ENCODE measurements at places on chromosomes 12 and 14. TPM values are rescaled to one million over a fixed set of nuclear protein-coding genes. Genes with fewer than 3 reads are reported as not detected.

DNAAF2 gene
- total RNA-seq: 18.7 TPM

GRCh38 chr14:28773176-28773575 is 6.6 kb downstream of the FOXG1 start:
- H3K27ac ChIP-seq: no peak overlapping the region
- H3K4me1 ChIP-seq: no peaks in the 10 kb centered on the region
- H3K4me3 ChIP-seq: no peak overlapping the region
- no peak for DNase-seq

DNA sequence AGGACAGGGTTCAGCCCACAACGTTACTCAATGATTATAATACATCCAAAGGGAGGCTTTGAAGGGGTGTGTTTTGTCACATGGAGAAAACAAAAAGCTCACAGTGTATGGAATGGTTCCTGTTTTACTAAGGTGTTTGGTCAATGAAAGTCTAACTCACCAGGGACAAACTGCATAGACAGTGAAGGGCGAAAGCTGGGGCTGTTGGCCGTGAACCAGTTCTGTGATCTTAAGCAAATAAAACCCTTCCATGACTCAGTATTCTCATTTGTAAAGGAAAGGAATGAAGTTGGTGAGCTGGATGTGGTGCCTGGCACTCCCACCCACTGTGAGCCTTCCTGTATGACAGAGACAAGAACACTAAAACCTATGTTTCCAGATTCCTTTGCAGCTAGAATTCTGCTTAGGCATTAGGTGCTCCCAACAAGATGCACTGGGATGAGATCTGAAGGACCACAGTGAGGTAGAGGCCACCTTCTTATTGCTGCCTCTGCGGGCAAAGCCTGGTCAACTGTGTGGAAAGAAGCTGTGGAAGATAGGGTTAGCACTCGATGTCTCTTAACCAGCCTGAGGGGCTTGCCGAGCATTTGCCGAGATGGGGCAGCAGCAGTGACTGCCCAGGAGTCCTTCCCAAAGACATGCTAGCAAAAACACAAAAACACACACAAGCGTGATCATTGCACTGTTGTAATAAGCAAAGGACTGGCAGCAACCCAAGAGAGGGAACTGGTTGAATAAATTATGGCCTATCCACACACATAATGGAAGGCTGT is 48.5 kb downstream of the VCPKMT start:
- no peaks in the 10 kb centered on the region for H3K36me3 ChIP-seq
- no peak overlapping the region for H3K4me3 ChIP-seq
- H3K4me1 ChIP-seq: peaks cover 30% of the 10 kb centered on the region
- DNase-seq: peak; percentile 48

NKX2-8 gene
- total RNA-seq: not detected

GRCh38 chr14:24848102-24848790 is 201.7 kb downstream of the STXBP6 start:
- H3K4me3 ChIP-seq: no peak overlapping the region
- peaks cover 30% of the 10 kb centered on the region for H3K4me1 ChIP-seq
- no peak for DNase-seq
- no peak overlapping the region for H3K27ac ChIP-seq

ANKS1B gene
- 6.4 TPM for total RNA-seq

GRCh38 chr12:113030875-113031525 is 25.5 kb upstream of the DTX1 start:
- no peak overlapping the region for H3K4me3 ChIP-seq
- H3K4me1 ChIP-seq: no peaks in the 10 kb centered on the region
- H3K36me3 ChIP-seq: no peaks in the 10 kb centered on the region
- H3K27ac ChIP-seq: no peak overlapping the region

GRCh38 chr12:23006413-23006812 is 381.4 kb downstream of the ETNK1 start:
- no peaks in the 10 kb centered on the region for H3K36me3 ChIP-seq
- no peak for DNase-seq
- H3K27me3 ChIP-seq: no peaks in the 10 kb centered on the region

DNA sequence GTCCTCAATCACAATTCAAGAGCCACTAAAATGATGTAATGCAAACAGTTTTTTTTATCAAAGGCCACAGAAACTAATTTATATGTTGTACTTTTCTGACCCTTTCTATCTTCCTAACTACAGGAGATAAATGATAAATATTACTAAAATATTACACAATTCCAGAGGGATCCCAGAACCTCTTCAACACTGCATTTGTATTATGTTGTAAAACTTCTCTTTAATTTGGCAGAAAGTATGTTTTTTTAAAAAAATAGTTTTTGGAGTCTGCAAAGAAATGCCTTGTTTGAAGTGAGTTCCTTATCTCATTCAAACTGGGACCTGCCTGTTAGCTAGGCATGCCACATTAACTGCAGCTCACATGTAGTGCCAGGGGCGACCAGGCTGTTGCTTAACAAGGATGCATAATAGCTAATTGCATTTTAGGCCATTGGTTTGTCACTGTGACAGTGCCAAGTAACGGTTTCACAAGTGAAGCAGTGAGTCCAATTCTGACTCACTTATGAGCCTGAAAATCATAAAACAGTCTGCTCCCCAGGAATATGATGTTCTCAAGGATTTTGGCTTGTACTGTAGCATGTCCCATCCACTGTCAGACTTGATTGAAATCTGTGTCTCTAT is 266.9 kb downstream of the KTN1 start:
- H3K27ac ChIP-seq: peak overlapping the region; percentile 2
- H3K27me3 ChIP-seq: no peaks in the 10 kb centered on the region
- no peak for DNase-seq
- H3K36me3 ChIP-seq: no peaks in the 10 kb centered on the region

HOXC6 gene
- total RNA-seq: not detected

DNA sequence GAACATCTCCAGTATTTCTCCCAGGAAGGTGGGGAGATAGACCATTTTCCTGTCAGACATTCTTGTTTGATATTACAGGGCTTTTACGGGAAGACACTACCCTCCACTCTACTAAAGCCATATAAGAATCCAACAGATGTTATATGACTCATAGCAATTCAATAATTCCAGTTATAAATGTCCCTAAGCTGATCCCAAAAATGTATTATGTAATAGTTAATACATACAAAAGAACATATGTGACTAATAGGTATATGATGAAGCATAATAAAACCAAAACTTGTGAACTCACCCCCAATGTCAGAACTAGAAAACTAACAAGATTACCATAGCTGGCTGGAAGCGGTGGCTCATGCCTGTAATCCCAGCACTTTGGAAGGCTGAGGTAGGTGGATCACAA is 84.2 kb downstream of the EFCAB11 start:
- H3K27ac ChIP-seq: no peak overlapping the region
- H3K4me1 ChIP-seq: no peaks in the 10 kb centered on the region
- H3K4me3 ChIP-seq: no peak overlapping the region
- DNase-seq: no peak
- H3K36me3 ChIP-seq: no peaks in the 10 kb centered on the region

FOXN3 gene
- total RNA-seq: 66.1 TPM

DNA sequence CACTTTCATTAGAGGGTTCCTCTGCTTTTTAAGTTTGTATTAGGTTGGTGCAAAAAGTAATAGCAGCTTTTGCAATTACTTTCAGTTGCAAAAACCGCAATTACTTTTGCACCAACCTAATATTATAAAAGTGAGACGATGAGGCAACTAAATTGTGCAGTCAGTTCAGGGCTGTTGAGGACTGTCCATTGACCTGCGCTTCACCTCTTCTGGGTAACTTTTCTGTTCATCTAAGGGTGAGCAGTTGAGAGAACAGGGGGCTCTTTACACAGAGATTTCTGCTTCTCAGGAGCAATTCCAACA is 191.3 kb downstream of the AACS start:
- H3K4me3 ChIP-seq: no peak overlapping the region
- no peak overlapping the region for H3K27ac ChIP-seq
- no peaks in the 10 kb centered on the region for H3K36me3 ChIP-seq
- no peaks in the 10 kb centered on the region for H3K27me3 ChIP-seq
- no peaks in the 10 kb centered on the region for H3K4me1 ChIP-seq

GRCh38 chr12:124949779-124950728 is 35.6 kb upstream of the UBC start:
- H3K27me3 ChIP-seq: no peaks in the 10 kb centered on the region
- no peak overlapping the region for H3K4me3 ChIP-seq
- H3K36me3 ChIP-seq: no peaks in the 10 kb centered on the region
- DNase-seq: no peak
- no peaks in the 10 kb centered on the region for H3K4me1 ChIP-seq

- no peaks in the 10 kb centered on the region for H3K27me3 ChIP-seq
- no peaks in the 10 kb centered on the region for H3K36me3 ChIP-seq
- H3K4me1 ChIP-seq: no peaks in the 10 kb centered on the region
These were observed 4.2 kb upstream of the LRR1 start for GRCh38 chr14:49594347-49595091.

GALNT16 gene
- 11.3 TPM for total RNA-seq

DNA sequence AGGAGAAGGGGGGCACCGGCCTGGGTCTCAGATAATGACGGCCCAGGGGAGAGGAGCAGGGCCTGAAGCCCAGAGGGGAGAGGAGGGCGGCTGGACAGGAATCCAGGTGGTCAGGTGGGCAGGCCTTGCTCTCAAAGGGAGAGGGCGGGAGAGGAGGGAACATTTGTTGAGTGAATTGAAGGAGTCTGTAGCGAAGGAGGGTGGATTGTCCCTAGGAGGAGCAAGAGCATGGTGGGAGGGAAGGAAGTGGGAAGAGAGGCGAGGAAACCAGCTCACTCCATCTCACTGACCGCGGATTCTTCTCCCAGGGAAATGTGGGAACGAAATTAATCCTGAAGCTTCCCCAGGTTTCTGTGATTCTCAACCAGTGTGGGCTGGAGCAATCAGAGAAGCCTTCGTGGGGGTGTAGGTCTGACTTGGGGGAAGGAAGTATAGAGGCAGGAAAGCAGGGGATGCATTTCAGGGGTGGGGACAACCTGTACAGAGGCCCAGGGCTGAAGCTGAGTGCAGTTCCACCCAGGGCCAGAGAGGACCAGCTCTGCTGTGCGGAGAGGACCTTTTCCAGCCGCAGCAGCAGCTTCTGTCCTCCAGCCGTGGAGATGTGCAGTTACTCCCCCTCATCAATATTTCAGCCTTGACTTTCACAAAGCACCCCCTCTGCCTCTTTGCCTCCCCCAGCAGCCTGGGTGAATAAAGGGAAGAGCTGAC is 100.9 kb downstream of the CHST11 start:
- H3K4me1 ChIP-seq: no peaks in the 10 kb centered on the region
- no peak overlapping the region for H3K27ac ChIP-seq
- H3K27me3 ChIP-seq: no peaks in the 10 kb centered on the region
- H3K4me3 ChIP-seq: no peak overlapping the region
- no peak for DNase-seq

SMOC1 gene
- not detected for total RNA-seq

CD69 gene
- not detected for total RNA-seq

DNA sequence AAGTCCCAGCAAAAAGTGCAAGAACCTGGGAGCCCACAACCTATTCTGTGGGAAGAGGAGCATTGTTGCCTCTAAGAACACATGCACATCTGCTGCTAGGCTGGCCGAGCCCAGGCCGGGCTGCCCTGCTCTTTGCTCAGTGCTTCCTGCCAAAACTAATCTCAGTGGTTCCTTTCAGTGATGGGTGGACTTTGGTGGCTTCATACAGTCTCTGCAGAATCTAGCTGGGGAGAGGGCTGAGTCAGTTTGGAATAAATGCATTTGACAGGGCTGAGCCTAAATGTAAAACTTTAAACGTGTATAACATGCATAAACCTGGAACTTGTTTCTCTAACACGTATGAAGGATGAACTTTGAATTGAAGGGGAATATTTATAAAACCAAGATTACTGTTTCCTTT is 44.6 kb downstream of the CCDC177 start:
- no peak overlapping the region for H3K27ac ChIP-seq
- no peak for DNase-seq
- no peaks in the 10 kb centered on the region for H3K27me3 ChIP-seq
- H3K36me3 ChIP-seq: no peaks in the 10 kb centered on the region

RIN3 gene
- total RNA-seq: 23.6 TPM
